ENCODE measurements at places on chromosomes 6 and 20. TPM values are rescaled to one million over a fixed set of nuclear protein-coding genes. Genes with fewer than 3 reads are reported as not detected.

The PERP gene
- 17.6 TPM for total RNA-seq

GRCh38 chr6:33921745-33922144 is 117.9 kb upstream of the MLN start:
- no peak for DNase-seq

- no peak for DNase-seq
These were observed 44.4 kb downstream of the MDN1 start for GRCh38 chr6:89775150-89775549.

- DNase-seq = no peak
These were observed 2.8 kb downstream of the RTN4IP1 start for GRCh38 chr6:106626485-106626884.

The NRN1 gene
- 12.4 TPM for total RNA-seq

- no peak for DNase-seq
These were observed 114.7 kb upstream of the BEND3 start for GRCh38 chr6:107230024-107230423.

GRCh38 chr6:10151144-10151915 is 263.5 kb downstream of the TFAP2A start:
- no peak for DNase-seq

The MYBL2 gene
- total RNA-seq = not detected

DNA sequence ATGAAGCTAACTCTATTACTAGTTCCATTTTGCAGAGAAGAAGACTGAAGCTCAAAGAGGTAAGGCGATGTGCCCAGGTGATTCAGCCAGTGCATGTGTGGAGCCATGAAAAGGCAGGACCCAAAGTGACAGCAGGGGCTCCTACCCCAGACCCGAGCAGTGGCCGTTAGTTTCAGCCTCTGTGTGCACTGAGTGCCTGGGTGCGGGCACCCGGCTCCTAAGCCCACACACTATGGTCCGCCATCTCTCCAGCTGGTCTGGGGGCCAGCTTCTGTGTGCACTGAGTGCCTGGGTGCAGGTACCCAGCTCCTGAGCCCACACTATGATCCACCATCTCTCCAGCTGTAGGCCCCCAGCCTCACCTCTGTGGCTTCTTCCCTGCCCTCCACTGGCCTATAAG is 123.5 kb upstream of the CST7 start:
- DNase-seq = no peak

The SDC4 gene
- total RNA-seq = 39.4 TPM

The SPTLC3 gene
- total RNA-seq = 0.51 TPM

GRCh38 chr6:135633573-135633972 is 136.0 kb upstream of the AHI1 start:
- DNase-seq = no peak

DNA sequence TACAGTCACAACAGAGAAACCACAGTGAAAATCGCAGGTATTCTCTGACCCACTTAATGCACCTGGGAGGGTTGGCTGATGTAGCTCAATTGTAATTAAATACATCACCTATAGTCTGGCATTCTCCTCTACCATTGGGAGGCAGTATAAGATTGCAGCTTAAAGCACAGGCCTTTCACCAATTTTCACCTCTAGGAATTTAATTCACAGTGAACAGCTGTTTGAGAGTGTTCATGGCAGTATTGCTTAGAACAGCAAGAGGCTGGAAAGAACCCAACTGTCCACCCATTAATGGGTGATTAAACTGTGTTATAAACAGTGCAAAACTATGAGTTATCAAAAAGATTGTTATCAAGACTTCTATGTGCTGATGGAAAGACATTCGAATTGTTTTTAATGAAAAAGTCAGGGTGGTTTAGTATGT is 2.0 kb downstream of the EDEM2 start:
- peak; percentile 45 for DNase-seq

Measured in uterus (tissue), 4 donors.